ENCODE measurements at places on chromosomes 11 and 22.

DNA sequence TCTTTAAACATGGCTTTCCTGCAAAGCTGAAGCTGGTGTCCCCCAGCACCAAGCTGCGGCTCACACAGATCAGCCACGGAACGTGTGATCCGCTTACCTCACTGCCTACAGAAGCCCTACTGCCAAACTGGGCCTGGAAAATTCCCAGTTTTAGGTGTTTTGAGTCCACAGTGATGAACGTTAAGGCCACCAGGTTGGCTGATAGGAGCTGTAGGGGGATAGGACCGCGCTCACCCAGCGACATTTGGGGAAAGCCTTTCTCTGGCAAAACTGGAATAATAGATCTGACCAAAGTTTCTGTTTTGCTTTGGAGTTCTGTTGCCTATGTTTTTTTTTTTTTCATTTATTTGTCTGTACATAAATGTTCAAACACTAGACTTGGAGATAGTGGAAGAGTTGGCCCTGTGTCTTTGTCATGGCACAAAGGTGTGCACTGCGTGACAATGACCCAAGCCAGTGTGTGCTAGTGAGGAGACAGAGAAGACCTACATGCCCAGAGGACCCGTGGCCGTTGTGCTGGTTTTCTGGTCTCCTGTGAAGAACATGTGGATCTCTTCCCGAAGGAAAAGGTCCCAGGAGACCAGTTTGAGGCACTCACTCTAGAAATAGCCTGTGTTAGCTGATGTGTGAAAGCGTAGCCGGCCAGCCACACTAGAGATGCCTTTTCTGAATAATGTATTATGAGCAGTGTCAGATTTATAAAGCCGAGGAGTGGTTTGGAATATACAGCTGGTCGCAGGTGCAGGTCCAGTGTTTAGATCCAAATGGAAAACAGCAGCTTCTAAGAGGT, 15.0 kb downstream of the ASPHD2 start:
- DNase-seq: no peak

DNA sequence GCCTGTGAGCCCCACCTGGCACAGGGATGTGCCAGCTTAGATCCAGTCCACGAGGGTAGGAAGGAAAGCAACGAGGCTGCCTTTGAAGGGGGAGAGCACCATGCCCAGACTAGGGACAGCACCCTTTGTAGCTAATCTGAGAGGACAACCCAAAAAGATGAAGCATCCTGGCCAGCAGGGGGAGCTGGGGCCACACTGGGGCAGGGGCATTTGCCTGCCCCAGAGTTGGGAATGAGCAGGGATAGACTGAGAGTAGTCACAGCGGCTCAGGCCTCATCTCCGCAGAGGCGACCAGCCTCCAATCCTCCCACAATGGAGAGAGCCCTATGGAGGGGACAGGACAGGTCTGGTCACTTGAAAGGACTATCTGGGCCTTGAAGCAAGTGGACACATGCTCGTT, 16.4 kb downstream of the LMO1 start:
- DNase-seq: no peak

DNA sequence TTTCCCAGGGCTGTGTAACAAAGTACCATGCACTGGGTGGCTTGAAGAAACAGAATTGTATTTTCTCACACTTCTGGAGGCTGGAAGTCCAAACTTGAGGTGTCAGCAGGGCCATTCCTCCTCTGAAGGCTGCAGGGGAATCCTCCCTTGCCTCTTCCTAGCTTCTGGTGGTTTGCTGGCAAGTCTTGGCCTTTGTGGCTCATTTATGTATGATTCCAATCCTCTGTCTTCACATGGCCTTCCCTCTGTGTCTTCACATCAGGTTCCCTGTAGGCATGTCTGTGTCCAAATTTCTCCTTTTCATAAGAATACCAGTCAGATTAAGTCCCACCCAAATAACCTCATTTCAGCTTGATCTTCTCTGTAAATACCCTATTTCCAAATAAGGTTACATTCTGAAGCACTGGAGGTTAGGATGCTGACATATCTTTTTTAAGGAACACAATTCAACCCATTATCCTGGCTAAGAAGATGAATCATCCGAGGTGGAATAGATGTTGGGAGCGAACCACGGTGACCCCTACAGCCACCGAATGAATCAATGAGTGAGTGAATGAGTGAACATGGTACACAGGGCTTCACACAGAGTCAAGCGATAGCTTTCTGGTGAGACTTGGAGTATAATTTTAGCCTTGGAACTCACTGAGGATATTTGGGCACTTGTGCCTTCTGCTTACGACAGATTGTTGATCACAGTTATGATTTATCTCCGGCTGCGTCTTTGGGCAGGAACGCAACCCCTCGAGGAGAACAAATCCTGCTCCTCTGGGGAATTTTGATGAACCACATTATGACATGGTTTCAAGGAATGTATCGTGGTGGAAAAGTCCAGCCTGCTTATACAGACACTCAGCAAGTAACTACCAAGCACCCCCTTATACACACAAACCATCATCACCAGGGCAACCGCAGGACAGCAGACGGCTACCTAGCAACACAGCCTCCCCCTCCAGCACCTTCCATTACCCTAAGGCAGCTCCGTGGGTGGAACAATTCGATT, 34.3 kb upstream of the MICAL2 start:
- no peak for DNase-seq

DNA sequence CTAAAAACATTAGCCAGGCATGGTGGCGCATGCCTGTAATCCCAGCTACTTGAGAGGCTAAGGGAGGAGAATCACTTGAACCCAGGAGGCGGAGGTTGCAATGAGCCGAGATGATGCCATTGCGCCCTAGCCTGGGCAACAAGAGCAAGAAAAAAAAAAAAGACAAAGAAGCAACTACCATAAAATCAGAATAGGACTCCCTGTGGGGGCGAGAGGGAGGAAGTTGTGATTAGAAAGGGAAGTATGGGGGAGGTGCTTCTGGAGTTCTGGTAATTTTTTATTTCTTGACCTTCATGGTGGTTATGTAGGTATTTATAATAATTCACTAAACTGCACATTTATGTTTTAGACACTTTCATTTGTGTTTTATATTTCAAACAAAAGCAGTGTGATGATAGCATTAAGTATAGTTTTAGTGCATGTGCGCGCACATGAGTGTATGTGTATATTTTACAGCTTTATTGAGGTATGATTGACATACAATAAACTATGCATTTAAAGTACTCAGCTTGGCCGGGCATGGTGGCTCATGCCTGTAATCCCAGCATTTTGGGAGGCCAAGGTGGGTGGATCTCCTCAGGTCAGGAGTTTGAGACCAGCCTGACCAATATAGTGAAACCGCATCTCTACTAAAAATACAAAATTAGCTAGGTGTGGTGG, 43.5 kb downstream of the SIK2 start:
- no peak for DNase-seq

DNA sequence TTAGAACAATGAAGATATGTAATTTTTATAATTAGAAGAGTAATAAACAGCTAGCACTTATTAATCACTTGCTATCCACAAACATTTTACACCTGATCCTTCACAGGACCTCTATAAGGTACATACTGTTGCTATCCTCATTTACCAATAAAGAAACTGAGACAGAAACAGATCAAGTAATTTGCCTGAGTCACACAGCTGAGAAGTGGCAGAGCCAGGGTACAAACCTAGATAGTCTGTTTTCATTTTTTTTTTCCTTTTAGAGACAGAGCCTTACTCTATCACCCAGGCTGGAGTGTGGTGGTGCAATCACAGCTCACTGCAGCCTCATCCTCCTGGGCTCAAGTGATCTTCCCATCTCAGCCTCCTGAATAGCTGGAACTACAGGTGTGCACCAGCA, 71.8 kb upstream of the PTH start:
- DNase-seq: no peak

DNA sequence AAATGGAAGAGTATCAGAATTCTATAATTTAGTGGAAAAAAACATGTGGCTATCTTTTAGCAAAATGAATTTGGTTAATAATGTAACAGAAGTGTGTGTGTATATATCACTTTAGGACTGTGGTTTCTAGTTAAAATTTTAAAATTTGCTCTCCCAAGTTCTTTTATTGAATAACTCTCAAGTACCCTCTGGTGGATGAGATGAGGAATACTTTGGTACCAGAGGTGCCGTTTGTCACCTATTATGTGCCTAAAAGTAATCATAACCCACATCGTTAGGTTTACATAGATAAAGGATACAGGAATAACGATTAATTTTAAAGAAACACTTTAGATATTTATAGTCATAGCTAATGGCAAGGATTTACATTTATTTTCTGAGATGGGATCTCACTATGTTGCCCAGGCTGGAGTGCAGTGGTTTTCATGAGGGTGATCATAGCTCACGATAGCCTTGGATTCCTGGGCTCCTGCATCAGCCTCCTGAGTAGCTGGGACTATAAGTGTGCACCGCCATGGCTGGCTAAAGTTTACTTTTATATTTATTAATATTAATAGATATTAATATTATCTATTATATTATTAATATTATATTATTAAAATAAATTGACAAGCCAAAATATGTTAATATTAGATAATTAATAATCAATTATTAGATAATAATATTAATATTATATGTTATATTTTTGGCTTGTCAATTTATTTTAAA, 66.7 kb upstream of the CAPRIN1 start:
- no peak for DNase-seq

DNA sequence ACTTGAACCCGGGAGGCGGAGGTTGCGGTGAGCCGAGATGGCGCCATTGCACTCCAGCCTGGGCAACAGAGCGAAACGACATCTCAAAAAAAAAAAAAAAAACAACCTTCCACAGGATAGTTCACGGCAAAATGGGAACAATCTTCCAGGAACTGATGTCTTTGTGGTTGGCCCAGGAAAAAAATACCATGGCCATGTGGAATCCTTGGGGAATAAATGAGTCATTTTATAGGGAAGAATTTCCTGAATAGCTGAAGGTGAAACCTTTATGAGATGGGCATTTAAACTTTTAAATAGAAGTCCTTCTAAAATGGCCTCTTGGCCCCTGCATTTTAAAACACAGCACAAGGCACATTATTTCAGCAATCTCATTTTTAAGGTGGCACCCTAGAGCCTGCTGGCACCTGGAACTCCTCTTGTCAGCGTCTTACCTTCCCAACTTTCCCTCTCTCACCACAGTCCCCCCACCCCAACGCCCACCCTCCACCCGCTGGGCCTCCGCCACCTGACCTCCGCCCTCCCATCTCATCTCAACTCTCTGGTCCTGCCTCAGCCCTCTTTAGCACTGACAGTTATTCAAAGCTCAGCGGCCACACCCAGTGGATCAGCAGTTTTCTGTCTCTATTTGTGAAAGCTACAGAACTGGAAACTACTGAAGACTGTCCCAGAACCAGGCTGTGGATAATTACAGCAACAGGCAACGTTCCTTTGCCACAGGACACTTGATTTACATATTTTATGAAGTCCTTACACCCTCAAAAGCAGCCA, 43.1 kb downstream of the SCGB1A1 start:
- DNase-seq: no peak

- DNase-seq: no peak
Measured at GRCh38 chr11:48880021-48880441, 103.7 kb downstream of the TRIM51G start.

DNA sequence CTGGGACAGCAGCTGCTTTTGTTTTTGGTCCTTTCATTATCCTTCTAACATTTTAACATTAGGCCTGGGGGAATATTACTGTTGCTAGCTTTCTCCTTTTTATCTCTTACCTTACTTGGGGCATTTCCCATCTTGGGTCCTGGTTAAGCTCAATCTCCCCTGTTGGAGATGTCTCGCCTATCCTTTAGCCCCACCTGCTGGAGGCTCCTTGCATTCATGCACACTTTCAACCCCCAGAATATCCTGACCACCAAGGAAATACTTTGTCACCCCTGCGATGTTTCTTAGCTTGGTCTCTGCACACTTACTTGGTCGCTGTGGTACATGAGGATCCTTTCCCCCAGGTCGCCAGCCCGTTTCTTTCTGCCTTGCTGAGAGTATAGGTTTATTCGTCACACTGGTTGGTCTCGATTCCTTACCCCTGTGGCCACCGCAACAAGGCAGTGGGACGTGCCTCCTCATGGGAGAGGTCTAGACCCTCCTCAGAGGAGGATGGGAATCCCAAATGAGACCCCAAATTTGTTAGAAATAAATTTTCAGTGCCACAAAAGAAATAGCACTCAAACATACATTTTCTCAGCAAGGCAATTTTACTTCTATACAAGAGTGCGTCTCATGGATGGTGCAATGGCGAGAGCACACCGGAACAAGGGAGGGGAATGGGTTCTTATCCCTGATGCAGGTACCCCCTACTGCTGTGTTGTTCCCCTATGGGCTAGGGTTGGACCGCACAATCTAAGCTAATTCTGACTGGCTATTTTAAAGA, 5.4 kb upstream of the TXN2 start:
- peak; percentile 65 for DNase-seq

DNA sequence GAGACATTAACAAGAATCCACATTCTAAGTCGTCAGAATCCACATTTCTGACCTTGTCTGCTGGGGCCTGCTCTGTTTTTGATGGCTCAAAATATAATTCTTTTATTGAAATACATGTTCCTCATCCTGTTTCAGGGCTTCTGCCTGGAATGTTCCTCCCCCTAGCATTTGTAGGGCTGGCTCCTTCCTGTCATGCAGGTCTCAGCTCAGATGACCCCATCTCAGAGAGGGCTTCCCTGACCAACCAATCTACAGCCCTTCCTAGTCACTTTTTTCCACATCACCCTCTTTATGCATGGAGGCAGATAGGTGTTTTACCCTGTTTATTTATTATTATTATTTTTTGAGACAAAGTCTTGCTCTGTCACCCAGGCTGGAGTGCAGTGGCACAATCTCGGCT, 14.8 kb downstream of the TMEM123 start:
- DNase-seq: no peak
